Kidney glomerular epithelial cell (primary cell): ENCODE measurements at places on chromosomes 1 and 21.
A peak's percentile ranks its signal among the peaks of the same experiment; 100 is the strongest.

GRCh38 chr1:8545078-8545477 lies 227.2 kb downstream of the SLC45A1 start:
- DNase-seq: no peak

DNA sequence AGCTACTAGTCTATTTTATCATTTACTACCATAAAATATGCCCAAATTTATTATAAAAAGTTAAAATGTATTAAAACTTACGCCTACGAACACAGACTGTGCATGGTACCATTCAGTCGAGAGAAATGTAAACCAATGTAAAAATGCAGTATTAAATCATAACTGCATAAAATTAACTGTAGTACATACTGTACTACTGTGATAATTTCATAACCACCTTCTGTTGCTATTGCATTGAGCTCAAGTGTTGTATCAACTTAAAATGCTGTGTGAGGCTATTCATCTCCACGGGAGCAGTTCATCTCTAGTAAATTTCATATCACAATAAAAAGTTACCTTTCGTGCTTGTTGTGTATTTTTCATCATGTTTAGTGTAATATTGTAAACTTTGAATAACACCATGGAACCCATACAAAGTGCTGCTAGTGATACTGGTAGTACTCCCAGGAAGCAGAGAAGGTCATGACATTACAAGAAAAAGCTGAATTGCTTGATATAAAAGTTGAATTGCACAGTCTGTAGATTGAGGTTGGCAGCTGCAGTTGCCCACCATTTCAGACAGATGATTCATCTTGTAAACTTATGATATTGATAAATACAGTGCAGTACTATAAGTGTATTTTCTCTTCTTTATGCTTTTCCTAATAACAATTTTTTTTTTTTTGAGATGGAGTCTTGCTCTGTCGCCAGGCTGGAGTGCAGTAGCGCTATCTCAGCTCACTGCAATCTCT lies 19.0 kb upstream of the CENPF start:
- DNase-seq: no peak

DNA sequence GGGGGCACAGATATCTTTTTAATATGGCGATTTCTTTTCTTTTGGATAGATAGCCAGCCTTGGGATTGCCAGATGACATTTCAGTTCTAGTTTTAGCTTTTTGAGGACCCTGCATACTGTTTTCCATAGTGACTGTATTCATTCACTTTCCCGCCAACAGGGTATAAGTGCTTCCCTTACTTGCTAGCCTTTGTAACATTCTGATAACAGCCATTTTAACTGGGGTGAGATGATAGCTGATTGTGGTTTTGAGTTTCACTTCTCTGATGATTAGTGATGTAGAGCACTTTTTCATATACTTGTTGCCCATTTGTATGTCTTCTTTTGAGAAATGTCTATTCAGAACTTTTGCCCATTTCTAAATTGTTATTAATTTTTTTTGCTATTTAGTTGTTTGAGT lies 151.9 kb downstream of the NTPCR start:
- DNase-seq: no peak

DNA sequence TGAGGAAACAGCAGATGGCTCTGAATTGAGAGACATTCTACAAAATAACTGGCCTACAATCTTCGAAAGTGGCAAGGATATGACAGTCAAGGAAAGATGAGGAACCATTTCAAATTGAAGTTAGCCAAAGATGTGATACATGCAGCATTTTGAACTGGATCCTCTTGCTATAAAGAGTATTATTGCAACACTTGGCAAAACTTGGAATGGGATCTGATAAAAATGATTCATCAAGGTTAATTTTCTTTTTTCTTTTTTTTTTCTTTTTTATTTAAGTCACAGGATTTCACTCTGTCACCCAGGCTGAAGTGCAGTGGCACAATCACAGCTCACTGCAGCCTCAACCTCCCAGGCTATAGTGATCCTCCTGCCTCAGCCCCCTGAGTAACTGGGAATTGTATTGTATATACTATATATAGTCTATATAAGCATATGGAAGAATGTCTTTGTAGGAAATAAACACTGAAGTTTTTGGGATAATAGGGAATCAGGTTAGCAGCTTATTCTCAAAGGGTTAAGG lies 49.8 kb upstream of the GJA8 start:
- no peak for DNase-seq

DNA sequence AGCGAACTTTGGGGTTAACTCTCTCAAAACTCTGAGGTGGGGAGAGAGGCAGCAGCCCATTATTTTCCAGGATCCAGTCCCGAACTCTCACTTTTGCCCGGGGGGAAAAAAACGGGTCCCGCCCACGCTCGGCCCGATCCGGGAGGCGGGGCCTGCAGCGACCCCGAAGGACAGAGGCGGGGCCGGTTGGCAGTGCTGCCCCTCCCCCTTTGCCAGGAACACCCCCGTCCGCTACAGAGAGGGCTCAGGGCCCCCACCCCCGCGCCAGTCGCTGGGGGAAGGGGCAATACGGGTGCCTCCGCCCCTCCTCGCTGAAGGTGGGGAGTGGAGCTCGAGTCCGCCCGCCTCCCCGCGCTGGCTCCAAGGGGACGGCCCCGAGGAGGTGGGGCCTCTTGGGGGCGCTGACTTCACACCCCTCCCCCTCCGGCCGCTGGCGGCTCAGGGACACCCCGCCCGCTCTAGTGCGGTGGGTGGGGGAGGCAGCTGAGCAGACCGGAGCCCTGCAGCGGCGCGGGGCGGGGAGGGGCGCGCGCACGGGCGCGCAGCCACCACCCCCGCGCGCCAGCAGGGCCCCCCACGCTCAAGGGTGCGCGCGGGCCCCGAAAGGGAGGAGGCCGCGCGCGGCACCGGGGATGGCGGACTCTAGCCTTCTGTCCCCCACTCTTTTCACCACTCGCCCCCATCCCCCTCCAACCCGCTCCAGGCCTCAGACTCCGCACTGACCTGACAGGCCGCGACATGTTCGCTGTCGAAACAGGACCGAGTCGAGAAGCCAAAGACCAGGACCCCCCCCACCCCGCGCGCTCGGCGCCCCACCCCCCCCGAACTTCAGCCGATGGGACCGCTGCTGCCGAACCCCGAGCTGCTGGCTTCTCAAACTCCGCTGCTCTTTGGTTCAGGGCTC lies 496 bp downstream of the NUCKS1 start:
- peak; percentile 89 for DNase-seq

DNA sequence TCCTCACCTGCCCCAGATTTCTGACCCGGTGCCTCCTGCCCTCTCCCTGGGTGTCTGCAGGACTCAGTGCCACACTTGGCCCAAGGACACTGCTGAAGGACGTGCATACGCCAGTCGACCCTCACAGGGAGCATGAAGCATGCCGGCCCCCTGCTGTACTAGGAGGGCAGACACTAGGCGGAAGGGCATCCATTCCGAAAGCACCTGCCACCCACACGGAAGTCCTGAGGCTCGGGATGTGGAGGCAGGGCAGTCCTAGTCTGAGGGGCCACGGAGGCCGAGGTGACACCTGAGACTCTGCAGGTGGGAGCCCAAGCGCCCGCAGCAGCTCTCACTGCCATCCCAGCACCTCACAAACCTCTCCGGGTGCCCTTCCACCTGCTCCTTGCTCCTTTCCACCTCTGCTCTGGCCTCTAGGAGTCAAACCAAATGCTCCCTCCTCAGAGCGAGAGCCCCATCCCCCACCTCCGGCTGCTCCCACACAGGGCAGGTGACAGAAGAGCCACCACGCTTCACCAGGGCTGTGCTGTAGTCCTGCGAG lies 2.4 kb downstream of the NPHP4 start:
- DNase-seq: no peak

GRCh38 chr1:54135436-54136120 lies 17.2 kb downstream of the CDCP2 start:
- peak; percentile 27 for DNase-seq
